ENCODE measurements at places on chromosomes 4 and X.

DNA sequence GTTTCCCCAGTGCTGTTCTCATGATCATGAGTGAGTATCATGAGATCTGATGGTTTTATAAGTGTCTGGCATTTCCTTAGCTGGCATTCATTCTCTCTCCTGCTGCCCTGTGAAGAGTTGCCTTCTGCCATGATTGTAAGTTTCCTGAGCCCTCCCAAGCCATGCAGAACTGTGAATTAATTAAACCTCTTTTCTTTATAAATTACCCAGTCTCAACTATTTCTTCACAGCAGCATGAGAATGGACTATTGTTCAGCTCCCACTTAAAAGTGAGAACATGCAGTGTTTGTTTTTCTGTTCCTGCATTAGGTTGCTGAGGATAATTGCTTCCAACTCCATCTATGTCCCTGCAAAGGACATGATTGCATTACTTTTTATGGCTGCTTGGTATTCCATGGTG is 311.7 kb upstream of the CTSO start:
- no peak for DNase-seq

DNA sequence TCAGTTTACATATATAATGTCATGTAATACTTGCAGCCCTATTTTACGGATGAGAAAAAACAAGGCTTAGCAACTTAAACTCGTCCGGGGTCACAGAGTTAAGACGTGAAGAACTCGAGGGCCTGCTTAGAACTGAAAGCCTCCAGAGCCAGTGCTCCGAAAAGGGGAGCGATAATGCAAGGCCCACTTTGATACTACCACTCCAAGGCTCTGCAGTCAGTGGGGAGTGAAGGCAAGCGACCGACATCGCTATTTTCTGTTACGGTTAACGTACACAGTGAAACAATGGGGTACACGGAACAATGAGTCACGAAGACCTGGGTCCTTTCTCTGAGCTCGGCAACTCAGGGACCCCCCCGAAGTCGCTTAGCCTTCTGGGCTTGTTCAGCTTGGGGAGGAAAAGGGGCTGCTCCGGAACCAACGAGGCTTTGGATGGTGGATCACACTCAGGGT is 965 bp downstream of the PPA2 start:
- peak; percentile 68 for DNase-seq

- DNase-seq: no peak
These were observed 67.7 kb upstream of the PGRMC2 start for GRCh38 chr4:128355305-128355704.

DNA sequence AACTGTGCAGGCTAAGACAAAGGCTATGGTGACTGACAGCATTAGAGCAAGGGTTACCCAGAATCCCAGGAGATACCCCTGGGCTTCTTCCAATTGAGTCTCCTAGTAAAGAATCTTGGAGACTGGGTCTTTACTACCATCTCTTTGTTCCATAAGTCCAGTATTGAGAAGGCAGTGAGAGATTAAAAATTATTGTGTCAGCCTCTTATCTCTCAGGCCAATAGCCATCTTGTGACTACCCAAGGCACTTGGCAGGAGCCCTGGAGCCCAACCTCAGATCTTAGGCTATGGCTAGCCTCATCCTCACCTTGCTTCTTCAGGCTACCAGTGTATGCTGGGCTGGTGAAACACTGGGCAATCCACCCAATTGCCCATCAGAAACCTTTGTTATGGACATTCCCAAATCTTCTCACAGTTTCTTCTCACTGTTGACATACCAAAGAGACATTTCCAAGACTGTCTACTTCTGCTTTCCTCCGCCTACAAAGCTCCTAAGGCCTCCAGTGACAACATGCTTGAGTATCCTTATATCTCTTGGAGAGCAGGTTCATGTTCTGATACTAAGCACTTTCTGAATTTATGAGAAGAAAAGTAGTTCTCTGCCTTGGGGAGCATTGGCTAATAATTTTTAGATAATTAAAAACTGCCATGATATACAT is 76.3 kb upstream of the STIM2 start:
- DNase-seq: no peak
